H9 (cell line): ENCODE measurements at places on chromosomes 2 and 18.
A peak's percentile ranks its signal among the peaks of the same experiment; 100 is the strongest.

DNA sequence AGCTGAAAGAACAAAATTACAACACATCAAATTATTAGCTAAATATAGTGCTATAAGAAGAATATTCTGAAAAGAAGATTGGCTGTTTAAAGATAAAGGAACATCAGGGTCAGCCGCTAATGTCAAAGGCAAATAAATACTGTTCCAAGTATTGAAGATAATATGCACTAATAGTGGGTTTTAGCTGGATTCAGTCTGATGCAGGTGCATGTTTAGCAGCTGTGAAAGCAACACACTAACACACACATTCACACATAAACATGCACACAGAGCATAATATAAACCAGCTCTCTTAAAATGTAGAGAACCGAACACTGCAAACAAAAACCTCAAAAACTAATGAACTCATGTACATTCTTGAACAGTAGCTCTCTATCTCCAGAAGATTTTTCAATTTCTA lies 634.6 kb downstream of the ERBB4 start:
- DNase-seq = no peak
- H3K4me3 ChIP-seq = no peak overlapping the region
- H3K27ac ChIP-seq = no peak overlapping the region
- H3K4me1 ChIP-seq = no peaks in the 10 kb centered on the region

DNA sequence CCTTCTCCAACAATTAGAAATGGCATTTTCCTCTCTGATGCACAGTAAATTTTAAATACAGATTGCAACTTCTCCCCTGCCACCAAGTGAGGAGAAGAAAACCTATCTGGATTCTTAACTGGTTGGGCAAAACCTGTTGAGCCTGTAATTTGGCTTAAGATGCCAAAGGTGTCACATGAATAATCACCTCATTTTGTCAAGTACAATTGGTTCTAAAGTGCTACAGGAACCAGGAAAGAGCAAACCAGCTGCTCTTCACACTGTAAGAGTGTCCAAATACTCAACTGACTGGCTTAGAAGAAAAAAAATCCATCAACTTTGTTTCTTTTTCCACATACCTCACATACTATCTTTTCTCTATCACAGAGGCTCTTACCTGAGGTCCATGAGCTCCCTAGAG lies 35.4 kb downstream of the NPC1 start:
- no peak for DNase-seq
- no peaks in the 10 kb centered on the region for H3K27me3 ChIP-seq
- no peak overlapping the region for H3K4me3 ChIP-seq

GRCh38 chr18:23143016-23143814 lies 7.9 kb downstream of the CABLES1 start:
- H3K4me1 ChIP-seq = no peaks in the 10 kb centered on the region
- no peak overlapping the region for H3K27ac ChIP-seq
- peaks cover 21% of the 10 kb centered on the region for H3K36me3 ChIP-seq
- peak overlapping the region; percentile 5; the same call in 1 of the 3 replicates for H3K4me3 ChIP-seq
- no peak for DNase-seq

GRCh38 chr2:231515603-231516002 lies 14.6 kb downstream of the NMUR1 start:
- no peak for DNase-seq
- H3K4me3 ChIP-seq = no peak overlapping the region
- H3K4me1 ChIP-seq = no peaks in the 10 kb centered on the region; the same call in 1 of the 2 replicates

- H3K27ac ChIP-seq = no peak overlapping the region
- DNase-seq = peak; percentile 62
- no peaks in the 10 kb centered on the region for H3K27me3 ChIP-seq
- no peaks in the 10 kb centered on the region for H3K4me1 ChIP-seq
- H3K4me3 ChIP-seq = no peak overlapping the region
Observed at GRCh38 chr18:12911025-12911928, 27.2 kb upstream of the PTPN2 start.

DNA sequence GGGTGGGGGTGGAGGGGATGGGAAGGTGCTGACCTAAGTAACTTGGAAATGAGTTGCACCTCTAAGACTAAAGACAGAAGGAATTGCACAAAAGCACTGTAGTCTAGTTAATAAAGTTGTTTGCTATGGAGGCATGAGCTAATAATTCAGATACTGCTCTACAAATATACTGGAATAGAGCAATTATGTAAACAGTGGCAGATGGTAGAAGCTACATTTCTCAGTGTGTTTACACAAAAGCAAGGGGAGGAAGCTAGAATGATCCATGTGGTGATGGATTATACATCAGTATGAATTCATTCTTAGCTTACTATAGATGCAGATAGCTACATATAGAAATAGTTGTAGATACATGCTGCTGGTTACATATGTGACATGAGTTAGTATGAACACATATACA lies 27.6 kb upstream of the UBE2F start:
- no peak overlapping the region for H3K4me3 ChIP-seq
- no peaks in the 10 kb centered on the region for H3K27me3 ChIP-seq
- H3K4me1 ChIP-seq = no peaks in the 10 kb centered on the region; the same call in 1 of the 2 replicates
- H3K27ac ChIP-seq = no peak overlapping the region
- no peak for DNase-seq
- peaks cover 5% of the 10 kb centered on the region; the same call in 1 of the 2 replicates for H3K36me3 ChIP-seq

- H3K4me3 ChIP-seq = no peak overlapping the region
- no peaks in the 10 kb centered on the region for H3K27me3 ChIP-seq
- peaks cover 2% of the 10 kb centered on the region; the same call in 1 of the 2 replicates for H3K4me1 ChIP-seq
- no peaks in the 10 kb centered on the region for H3K36me3 ChIP-seq
- no peak for DNase-seq
- H3K27ac ChIP-seq = no peak overlapping the region
Observed at GRCh38 chr2:177520324-177520723, 127.8 kb downstream of the AGPS start.

- H3K36me3 ChIP-seq = no peaks in the 10 kb centered on the region
- H3K27ac ChIP-seq = no peak overlapping the region
- no peak for DNase-seq
- no peaks in the 10 kb centered on the region; the same call in 1 of the 2 replicates for H3K4me1 ChIP-seq
- H3K4me3 ChIP-seq = no peak overlapping the region
- no peaks in the 10 kb centered on the region for H3K27me3 ChIP-seq
Observed at GRCh38 chr2:207054521-207054920, 111.2 kb downstream of the KLF7 start.

DNA sequence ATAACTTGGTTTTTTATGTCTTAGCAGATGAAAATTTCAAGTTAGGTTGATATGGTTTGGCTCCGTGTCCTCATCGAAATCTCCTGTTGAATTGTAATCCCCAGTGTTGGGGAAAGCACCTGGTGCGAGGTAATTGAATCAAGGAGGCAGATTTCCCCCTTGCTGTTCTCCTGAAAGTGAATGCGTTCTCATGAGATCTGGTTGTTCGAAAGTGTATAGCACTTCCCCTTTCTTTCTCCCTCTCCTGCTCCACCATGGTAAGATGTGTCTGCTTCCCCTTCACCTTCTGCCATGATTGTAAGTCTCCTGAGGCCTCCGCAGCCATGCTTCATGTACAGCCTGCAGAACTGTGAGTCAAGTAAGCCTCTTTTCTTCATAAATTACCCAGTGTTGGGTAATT lies 242.1 kb upstream of the TNP1 start:
- H3K36me3 ChIP-seq = no peaks in the 10 kb centered on the region
- no peak overlapping the region for H3K27ac ChIP-seq
- H3K4me1 ChIP-seq = peaks cover 3% of the 10 kb centered on the region; the same call in 1 of the 2 replicates
- no peak for DNase-seq
- no peaks in the 10 kb centered on the region; the same call in 1 of the 2 replicates for H3K27me3 ChIP-seq
- H3K4me3 ChIP-seq = no peak overlapping the region

- no peak overlapping the region for H3K4me3 ChIP-seq
- H3K27ac ChIP-seq = no peak overlapping the region
- DNase-seq = no peak
- H3K36me3 ChIP-seq = peaks cover 3% of the 10 kb centered on the region; the same call in 1 of the 2 replicates
- no peaks in the 10 kb centered on the region for H3K27me3 ChIP-seq
Observed at GRCh38 chr2:181907057-181907456, 15.5 kb downstream of the ITPRID2 start.

DNA sequence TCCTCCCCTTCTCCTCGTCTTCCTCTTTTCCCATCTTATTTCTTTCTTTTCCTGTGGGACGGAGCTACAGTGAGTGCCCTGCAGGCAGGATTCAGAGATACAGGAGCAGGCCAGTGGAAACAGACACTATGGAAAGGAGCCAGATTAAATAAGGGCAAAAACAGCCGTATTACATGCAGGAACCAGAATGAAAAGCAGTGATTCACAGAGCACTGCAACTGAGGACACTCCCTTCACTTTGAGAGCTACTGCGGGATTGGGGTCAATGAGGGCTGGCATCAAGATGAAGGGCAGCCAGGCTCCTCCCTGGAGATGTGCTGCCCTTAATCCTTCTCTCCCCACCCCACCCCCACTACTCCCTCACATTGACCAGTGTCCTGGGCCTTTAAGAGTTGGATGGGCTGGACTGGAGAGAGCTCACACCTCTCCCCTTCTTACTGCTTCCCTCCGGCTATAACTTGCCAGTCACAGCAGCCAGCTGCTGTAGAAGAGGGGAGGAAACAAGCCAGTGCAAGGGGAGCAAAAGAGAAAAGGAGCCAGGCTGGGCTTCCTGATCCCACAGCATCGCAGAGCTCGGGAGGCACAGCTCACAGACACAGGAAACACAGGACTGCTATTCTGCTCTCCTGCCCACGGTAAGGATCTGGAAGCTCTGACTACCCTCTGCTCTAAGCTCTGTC lies at the start of gene PLCD4:
Gene PLCD4, plus strand, starts transcription at position 464 of the 680 bp plus-strand sequence. CDS start 7,841 bp downstream, outside the sequence.
- H3K4me3 ChIP-seq = peak within 1 kb of the TSS; percentile 17; the same call in 1 of the 3 replicates
- no peak within 1 kb of the TSS for H3K27ac ChIP-seq
- H3K27me3 ChIP-seq = no peaks in the 10 kb centered on the region
- H3K36me3 ChIP-seq = no peaks in the 10 kb centered on the region
- no peaks in the 10 kb centered on the region for H3K4me1 ChIP-seq

- no peaks in the 10 kb centered on the region for H3K27me3 ChIP-seq
- no peak overlapping the region for H3K4me3 ChIP-seq
- no peak for DNase-seq
- no peak overlapping the region for H3K27ac ChIP-seq
- H3K36me3 ChIP-seq = peaks cover 1% of the 10 kb centered on the region; the same call in 1 of the 3 replicates
- no peaks in the 10 kb centered on the region for H3K4me1 ChIP-seq
Observed at GRCh38 chr2:230569298-230569697, 143.3 kb upstream of the CAB39 start.

DNA sequence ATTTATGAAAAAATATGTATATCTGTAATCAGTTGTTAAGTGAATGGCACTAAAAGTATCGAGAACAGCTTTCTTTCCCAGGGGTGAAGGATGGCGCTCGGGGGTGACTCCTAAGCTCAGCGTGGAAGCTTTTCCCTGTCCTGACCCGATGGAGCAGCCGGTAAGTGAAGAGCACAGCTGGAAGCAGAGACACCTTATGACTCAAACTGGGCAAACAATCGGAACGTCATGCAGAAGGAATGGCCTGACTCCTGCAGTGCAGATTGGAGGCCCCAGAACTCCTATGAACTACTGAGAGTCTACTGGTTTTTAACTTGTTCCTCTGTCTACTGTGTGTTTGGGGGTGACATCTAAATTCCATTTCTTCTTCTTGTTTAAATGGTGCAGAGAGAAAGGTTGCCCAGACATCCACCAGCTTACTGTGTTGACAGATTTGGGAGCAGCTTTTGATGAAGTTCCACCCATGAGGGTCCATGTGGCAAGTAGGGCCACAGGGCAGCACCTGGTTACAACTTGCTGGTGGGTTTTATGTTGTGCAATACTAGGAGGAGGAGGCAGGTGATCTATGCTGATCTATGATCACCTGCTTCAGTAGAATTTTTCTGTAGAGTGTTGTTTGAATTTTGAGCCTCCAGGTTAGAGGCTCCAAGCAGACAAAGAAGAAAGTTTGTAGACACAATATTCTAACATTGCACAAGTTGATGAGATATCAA lies 52.8 kb upstream of the TMEM182 start:
- H3K4me3 ChIP-seq = no peak overlapping the region
- H3K27me3 ChIP-seq = no peaks in the 10 kb centered on the region
- no peaks in the 10 kb centered on the region for H3K36me3 ChIP-seq
- no peak for DNase-seq

GRCh38 chr2:67437114-67437513 lies 40.0 kb downstream of the ETAA1 start:
- no peaks in the 10 kb centered on the region for H3K27me3 ChIP-seq
- H3K27ac ChIP-seq = no peak overlapping the region
- H3K4me3 ChIP-seq = no peak overlapping the region
- H3K36me3 ChIP-seq = no peaks in the 10 kb centered on the region
- no peak for DNase-seq

GRCh38 chr2:48306409-48307284 lies 223.3 kb upstream of the STON1 start:
- no peaks in the 10 kb centered on the region for H3K27me3 ChIP-seq
- H3K4me1 ChIP-seq = no peaks in the 10 kb centered on the region
- H3K4me3 ChIP-seq = no peak overlapping the region
- no peak overlapping the region for H3K27ac ChIP-seq
- peaks cover 23% of the 10 kb centered on the region for H3K36me3 ChIP-seq

GRCh38 chr2:61660511-61661388 lies 122.6 kb upstream of the XPO1 start:
- no peak for DNase-seq
- no peaks in the 10 kb centered on the region for H3K36me3 ChIP-seq
- H3K27me3 ChIP-seq = no peaks in the 10 kb centered on the region
- H3K4me1 ChIP-seq = no peaks in the 10 kb centered on the region
- H3K27ac ChIP-seq = no peak overlapping the region
- no peak overlapping the region for H3K4me3 ChIP-seq

- H3K27ac ChIP-seq = no peak overlapping the region
- no peak for DNase-seq
- H3K4me3 ChIP-seq = no peak overlapping the region
- H3K36me3 ChIP-seq = no peaks in the 10 kb centered on the region
Observed at GRCh38 chr2:100976645-100977391, 25.3 kb upstream of the RPL31 start.

GRCh38 chr2:100012561-100012960 lies 129.8 kb downstream of the AFF3 start:
- H3K4me1 ChIP-seq = no peaks in the 10 kb centered on the region
- no peaks in the 10 kb centered on the region for H3K36me3 ChIP-seq
- DNase-seq = no peak
- H3K4me3 ChIP-seq = no peak overlapping the region
- H3K27me3 ChIP-seq = no peaks in the 10 kb centered on the region

GRCh38 chr2:129903586-129904425 lies 75.7 kb upstream of the RAB6C start:
- no peak overlapping the region for H3K4me3 ChIP-seq
- DNase-seq = peak; percentile 88
- H3K4me1 ChIP-seq = no peaks in the 10 kb centered on the region
- no peak overlapping the region for H3K27ac ChIP-seq

- H3K27me3 ChIP-seq = no peaks in the 10 kb centered on the region
- H3K4me1 ChIP-seq = no peaks in the 10 kb centered on the region
- H3K27ac ChIP-seq = no peak overlapping the region
- no peak overlapping the region for H3K4me3 ChIP-seq
- H3K36me3 ChIP-seq = no peaks in the 10 kb centered on the region
Observed at GRCh38 chr18:49645841-49646351, 84.0 kb downstream of the LIPG start.

DNA sequence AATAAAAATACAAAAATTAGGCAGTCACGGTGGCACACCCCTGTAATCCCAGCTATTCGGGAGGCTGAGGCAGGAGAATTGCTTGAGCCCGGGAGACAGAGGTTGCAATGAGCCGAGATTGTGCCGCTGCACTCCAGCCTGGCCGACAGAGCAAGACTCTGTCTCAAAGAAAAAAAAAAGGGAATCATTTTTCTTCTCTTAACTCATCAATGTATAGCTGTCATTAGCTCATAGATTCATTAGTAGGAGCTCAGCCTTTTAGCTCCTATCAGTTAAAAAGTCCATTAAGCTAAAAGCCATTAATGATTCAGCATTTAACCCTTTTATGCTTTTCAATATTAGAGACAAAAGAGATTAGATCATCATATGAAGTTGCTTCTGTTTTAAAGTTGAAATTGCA lies 5.8 kb upstream of the NBAS start:
- H3K27me3 ChIP-seq = no peaks in the 10 kb centered on the region
- no peaks in the 10 kb centered on the region for H3K4me1 ChIP-seq
- H3K4me3 ChIP-seq = no peak overlapping the region
- DNase-seq = no peak

- no peaks in the 10 kb centered on the region for H3K36me3 ChIP-seq
- no peaks in the 10 kb centered on the region for H3K27me3 ChIP-seq
- no peaks in the 10 kb centered on the region; the same call in 1 of the 2 replicates for H3K4me1 ChIP-seq
- no peak overlapping the region for H3K4me3 ChIP-seq
Observed at GRCh38 chr2:126811101-126811500, 87.6 kb upstream of the TEX51 start.
